Thyroid gland (tissue), 4 donors: ENCODE measurements at places on chromosomes 7 and 10.

GRCh38 chr10:48735836-48736390 is 51.2 kb downstream of the WDFY4 start:
- DNase-seq, result no peak

DNA sequence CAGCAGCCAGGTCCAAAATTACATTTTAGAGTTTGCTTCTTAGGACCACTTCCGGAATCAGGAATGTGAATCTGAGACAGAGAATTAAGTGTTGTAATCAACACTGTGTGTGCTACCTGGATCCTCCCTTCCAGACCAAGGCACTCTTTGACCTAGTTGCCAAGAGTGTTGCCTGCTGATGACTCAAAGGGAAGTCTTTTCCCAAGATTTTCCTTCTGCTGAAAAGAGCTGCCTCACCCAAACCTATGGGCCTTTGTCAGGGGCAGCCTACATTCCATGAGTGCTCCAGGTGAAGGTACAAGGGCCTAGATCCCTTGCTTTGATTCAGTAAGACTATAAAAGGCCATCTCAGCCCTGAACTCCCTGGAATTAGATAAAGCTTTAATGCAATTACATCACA is 712.5 kb upstream of the ANKRD30A start:
- DNase-seq, result no peak

DNA sequence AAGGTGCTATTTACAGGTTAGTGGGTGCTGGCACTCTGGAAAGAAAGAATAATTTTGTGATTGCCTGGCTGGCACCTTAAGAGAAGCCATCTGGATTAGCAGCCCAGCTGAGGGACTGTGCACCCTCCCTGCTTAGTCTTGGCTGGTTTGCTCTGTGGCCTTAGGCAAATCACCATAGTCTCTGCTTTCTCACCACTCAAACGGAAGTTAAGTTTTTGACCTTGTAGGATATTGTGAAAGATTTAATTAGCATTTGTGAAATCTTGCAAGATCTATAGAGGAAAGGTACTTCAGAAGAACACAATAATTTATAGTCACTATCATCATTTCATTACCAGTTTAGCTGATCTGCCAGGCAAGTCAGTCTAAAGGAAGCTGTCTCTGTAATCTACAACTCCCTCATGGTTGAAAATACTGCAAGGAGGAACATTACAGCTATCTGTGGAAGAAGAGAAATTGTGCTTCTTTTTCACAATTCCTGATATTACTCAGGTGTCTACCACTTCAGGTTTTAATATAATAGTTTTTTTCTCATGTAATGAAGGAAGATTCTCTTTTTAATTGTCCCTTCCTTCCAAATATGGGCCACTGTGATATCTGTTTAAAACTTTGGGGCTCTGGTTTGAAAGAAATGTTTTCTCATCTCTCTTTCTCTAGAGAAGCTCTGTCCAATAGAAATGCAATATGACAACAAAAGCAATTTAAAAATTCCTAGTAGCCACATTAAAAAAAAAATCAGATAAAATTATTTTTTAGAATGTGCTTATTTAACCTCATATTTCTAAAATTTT is 219.6 kb downstream of the PTEN start:
- DNase-seq, result no peak

DNA sequence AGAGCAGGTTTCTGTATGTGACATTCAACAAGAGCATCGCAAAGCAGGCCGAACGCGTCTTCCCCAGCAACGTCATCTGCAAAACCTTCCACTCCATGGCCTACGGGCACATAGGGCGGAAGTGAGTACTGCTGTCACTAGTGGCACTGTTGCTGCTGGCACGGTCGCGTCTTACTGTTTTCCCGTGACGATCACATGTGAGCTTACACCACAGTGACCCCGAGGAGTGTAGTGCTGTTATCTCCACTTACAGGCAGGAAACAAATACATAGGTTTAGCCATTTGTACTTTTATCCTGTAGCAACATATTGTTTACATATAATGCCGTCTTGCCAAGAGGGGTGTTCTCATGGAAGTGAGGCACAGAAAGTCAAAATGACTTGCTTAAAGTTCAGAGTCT is 25.4 kb downstream of the FBH1 start:
- no peak for DNase-seq

- no peak for DNase-seq
Observed at GRCh38 chr7:14179781-14180180, 190.3 kb upstream of the ETV1 start.

- no peak for DNase-seq
Observed at GRCh38 chr7:68245688-68246087, 1249.1 kb downstream of the TYW1 start.
